Effector CD8-positive, alpha-beta T cell (primary cell): ENCODE measurements at places on chromosomes 16 and 17.

GRCh38 chr16:86951831-86952598 lies 365.2 kb downstream of the C16orf95 start:
- DNase-seq = no peak

- DNase-seq = no peak
Measured at GRCh38 chr17:17888371-17888770, 51.6 kb upstream of the SREBF1 start.

- DNase-seq = no peak
Measured at GRCh38 chr17:45752246-45752645, 31.9 kb upstream of the CRHR1 start.

GRCh38 chr16:85566561-85567100 lies 46.5 kb upstream of the GSE1 start:
- DNase-seq = no peak

DNA sequence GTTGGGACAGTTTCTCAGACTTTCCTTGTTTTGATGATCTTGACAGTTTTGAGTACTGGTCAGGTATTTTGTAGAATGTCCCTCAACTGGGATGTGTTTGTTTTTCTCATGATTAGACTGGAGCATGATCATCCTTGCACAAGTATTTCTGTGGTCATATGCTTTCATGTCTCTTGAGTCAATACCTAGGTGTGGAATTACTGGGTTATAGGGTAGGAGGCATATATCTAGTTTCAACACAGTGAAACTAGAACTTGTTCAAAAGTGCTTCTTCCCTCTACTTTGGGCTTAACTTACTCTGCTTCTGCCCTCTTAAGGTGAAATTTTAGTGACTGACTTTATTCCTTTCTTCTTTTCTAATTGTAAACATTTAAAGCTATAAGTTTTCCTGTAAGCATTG lies 30.1 kb downstream of the IKZF3 start:
- DNase-seq = no peak

GRCh38 chr17:31374094-31374447 lies 17.4 kb upstream of the RAB11FIP4 start:
- DNase-seq = no peak

GRCh38 chr16:14241631-14242030 lies 170.5 kb downstream of the MRTFB start:
- DNase-seq = no peak

- peak; percentile 84 for DNase-seq
Measured at GRCh38 chr17:45277216-45277849, 15.4 kb upstream of the SPATA32 start.

GRCh38 chr17:17993366-17993765 lies 20.7 kb downstream of the DRC3 start:
- DNase-seq = no peak

DNA sequence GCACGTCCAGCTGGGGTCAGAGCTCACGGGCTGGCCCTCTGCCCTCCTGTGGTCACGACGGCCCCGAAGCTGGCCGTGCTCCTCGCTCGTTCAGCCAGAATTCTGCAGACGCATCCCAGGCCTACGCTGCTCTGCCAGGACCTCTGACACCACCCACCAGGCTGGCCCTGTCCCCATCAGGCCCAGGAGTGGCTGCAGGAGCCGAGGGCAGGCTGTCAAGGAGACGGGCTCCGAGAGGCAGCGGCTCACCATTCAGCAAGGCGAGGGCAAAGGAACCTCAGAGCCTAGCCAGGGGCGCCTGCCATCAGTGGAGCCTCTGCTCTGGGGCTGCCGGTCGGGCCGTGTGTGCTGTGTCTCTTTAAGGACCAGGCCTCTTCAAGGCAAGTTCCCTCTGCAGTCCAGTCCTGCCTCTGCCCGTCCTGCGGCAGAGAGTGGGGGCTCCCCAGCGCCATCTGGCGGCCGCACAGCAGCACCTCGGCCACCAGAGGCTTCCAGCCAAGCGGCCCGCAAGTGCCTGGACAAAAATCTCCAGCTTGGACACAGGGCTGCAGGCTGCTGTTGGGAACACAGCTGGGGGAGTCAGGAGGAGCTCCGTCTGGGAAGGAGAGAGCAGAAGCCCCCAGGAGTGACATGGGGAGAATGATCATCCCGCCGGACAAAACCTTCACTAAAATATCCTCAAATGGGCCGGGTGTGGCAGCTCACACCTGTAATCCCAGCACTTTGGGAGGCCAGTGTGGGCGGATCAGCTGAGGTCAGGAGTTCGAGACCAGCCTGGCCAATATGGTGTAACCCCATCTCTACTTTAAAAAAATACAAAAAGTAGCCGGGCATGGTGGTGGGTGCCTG lies 7.4 kb upstream of the ABR start:
- DNase-seq = peak; percentile 50

GRCh38 chr16:48831076-48831722 lies 221.2 kb upstream of the N4BP1 start:
- DNase-seq = no peak

DNA sequence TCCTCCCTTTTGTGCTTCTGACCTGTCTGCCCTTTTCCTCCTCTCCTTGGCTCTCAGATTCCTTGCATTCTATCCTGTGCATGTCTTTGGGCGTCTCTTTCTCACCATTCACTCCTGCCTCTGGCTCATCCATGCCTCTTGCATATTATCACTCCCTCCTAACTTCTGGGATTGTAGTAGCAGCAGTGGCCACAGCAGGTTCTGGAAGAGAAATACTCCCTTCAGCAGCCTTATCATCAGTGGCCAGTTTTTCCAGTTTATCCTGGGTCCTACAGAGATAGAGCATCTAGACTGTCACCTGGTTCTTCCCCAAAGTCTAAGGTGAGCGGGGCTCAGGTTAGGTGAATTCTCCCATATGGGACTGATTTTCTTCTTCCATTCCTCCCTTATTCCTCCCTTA lies 354.0 kb upstream of the CCL2 start:
- DNase-seq = no peak

DNA sequence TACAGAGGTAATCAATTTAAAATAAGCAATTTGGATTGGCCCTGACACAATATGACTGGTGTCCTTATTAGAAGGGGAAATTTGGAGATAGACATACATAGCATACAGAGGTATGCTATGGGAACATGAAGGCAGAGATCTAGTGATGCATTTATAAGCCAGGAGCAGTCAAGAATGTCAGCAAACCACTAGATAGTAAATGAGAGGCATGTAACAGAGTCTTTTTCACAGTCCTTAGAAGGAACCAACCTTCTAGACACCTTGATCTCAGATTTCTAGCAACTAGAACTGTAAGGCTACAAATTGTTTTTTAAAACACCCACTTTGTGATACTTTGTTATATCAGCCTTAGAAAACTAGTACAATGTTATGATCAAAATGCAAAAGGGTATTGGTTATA lies 54.3 kb upstream of the CA10 start:
- no peak for DNase-seq

DNA sequence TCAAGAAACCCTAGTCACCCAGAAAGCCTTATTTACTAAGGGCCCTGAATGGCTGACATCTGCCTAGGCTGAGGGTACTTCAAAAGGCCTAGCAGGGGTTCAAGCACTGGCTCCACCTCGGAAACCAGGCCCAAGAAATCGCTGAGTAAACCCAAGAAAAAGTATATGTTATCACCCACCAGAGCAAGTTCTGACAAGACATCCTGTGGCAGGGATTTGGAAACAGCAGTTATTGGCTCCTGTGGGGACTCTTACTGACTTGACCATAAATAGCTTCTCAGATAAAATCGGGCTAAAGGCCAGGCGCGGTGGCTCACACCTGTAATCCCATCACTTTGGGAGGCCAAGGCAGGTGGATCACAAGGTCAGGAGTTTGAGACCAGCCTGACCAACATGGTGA lies 12.2 kb downstream of the ATP6V0D1 start:
- DNase-seq = no peak

DNA sequence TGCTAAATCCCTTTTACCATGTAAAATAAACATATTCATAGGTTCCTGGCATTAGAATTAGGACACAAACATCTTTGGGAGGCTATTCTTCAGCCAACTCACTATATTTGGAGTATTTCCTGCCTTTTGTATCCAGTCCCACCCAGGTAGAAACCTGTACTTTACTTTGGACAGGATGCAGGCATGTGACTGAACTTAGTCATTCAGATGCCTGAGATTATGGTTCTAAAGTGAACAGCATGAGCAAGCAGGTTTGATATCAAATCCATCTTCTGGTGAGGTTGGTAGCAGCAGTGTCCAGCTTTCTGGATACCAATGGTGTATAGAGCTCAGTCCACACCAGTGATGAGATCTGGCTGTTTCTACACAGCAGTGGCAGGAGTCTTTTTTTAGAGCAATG lies 20.2 kb downstream of the CA10 start:
- DNase-seq = no peak

- DNase-seq = no peak
Measured at GRCh38 chr17:13704333-13704732, 102.6 kb upstream of the HS3ST3A1 start.

DNA sequence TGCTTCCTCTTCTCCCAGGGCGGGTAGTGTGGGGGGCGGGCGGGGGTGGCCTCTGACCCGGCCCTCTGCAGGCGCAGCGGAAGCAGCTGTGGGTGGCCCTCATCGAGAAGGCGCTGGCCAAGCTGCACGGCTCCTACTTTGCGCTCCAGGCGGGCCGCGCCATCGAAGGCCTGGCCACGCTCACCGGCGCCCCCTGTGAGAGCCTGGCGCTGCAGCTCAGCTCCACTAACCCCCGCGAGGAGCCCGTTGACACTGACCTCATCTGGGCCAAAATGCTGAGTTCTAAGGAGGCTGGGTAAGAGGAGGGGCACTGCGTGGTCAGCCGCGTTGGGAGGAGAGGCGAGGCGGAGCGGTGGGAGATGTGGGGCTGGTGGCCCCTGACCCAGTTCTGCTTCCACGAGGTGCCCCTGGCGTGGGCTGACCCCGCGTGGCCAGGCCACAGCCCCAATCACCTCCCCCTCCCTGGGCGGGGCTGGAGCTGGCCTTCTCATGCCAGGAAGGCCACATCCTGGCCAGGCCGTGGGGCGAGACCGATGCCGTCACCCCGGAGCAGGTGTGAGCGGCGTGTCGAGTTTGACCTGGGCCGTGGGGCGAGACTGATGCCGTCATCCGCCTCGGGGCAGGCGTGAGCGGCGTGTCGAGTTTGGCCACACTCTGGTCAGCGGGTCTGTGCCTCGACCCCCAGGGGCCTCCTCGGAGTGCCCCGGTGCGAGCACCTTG lies 10.5 kb upstream of the PRR35 start:
- DNase-seq = no peak

DNA sequence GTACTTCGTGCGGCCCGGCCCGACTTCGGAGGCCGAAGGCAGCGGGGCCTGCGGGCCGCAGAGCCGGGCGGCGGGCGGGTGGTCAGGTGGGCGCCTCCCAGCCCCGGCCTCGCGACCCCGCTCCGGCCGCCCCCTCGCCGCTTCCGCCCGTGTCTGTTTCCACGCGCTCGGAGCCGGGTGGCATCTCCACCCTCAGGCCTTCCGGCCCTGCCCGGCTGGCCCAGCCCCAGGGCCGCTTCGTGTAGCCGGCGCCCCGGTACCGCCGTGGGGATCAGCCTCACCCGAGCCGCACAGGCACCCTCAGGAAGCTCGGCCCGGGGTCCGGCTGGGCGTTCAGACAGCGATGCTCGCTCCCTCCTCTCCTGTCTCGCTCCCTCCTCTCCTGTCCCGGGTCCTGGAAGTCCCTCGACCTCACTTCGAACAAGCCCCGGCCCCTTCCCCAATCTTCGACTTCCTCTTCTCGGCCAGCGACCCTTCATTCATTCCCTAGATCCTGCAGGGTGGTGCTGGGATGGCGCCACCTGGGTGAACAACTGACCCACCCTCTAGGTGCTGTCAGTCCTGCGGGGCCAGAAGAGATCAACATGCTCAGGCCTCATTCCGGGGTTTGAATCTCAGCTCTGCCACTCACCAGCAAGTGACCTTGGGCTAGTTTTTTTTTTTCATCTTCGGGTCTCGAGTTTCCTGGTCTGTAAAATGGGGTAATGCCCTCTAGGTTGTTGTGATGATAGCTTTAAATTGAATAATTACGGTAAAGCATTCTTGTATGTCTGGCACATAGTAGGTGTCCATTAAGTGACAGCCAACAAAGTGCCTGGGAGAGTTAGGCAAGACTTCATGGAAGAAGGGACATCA lies 610 bp downstream of the VPS4A start:
- peak; percentile 27 for DNase-seq

DNA sequence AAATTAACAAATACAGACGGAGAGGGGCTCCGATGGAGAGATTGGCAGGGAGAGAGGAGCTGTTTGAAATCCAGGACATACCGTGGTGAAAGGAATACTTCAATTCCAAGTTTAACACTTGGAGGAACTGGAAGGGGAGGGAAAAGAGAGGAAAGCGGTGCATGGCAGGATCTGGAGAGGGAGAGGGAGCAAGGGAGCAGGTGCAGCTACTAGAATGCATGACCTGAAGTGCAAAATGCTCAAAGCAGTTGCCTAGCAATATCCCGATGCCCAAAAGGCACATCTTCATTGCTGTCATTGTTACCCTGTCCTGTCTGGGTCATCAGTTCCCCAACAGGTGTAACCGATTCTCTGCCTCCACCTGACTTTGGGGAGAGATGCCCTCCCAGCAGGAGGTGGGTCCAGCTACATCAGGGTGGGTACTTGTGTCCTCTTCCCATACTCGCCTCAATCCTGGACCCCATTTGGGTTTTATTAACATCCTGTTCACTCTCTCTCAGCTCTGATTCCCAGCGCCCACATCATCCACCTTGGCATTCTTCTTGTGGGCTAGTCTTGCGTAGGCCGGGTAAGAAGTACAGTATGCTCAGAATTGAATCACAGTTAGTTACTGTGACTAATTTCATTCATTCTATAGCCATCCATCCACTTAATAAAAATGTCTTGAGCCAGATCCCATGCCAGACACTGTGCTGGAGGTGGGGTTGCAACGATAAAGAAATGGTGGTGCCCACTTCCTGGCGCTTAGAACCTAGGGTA lies 37.4 kb upstream of the EMP2 start:
- DNase-seq = no peak

DNA sequence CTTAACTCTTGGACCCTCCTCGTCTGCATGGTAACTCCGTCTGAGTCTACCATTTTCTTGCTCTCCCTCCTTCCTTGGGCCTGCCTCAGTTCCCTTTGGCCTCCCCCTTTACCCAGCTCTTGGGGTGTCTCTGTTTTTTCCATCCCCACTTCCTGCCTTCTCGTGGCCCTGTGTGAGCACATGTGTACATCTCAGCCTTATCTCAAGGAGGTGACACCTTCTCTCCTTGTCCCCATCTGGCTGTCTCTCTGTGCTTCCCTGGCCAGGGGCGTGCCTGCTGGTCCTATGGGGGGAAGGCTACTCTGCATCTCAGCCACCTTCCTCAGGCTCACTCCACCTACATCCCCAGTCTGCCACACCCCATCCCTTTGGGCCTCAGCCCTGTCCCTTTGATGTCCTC lies 6.6 kb downstream of the CTF1 start:
- no peak for DNase-seq

GRCh38 chr16:56356276-56357240 lies 68.8 kb downstream of the AMFR start:
- DNase-seq = peak; percentile 19

- DNase-seq = no peak
Measured at GRCh38 chr16:88628512-88628974, 9.8 kb upstream of the IL17C start.

- no peak for DNase-seq
Measured at GRCh38 chr16:82439678-82440293, 187.0 kb upstream of the CDH13 start.
